Ecto neural progenitor cell (in vitro differentiated cells): ENCODE measurements at places on chromosomes 1 and 21.

GRCh38 chr21:37800456-37801061 lies 115.7 kb downstream of the KCNJ6 start:
- DNase-seq = no peak

DNA sequence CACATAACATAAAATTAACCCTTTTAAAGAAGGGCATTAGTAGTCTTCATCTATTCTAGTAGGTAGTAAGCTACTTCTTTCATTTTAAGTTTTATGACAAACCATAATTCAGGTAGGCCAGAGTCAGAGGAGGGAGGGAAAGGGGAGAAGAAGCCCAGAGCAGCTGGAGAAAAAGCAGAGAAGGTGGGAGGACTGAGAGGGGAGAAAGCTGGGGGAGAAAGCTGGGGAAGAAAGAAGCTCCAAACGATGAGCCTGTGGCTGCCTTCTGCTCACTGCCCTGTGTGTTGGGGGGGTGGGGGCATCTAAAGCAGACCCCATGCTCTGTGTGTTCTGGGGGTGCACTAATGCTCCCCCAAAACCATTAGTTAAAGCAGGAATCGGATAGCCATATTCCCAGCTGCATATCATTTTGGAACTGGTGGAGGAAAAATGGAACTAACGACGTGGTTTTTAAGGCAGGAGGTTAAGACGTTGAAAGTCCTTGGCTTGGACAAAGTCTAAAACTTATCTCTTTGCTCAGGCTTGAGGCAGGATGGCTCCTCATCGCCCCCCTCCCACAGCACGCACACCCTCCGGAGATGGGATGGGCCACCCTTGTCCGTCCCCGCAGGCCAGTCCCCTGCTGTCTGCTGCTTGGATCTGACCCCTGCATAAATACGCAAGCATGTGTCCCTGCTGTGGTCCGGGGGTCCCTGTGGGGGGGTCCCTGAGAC lies 184.2 kb downstream of the DYRK1A start:
- DNase-seq = no peak

GRCh38 chr1:114610546-114611245 lies 29.3 kb upstream of the BCAS2 start:
- DNase-seq = no peak

DNA sequence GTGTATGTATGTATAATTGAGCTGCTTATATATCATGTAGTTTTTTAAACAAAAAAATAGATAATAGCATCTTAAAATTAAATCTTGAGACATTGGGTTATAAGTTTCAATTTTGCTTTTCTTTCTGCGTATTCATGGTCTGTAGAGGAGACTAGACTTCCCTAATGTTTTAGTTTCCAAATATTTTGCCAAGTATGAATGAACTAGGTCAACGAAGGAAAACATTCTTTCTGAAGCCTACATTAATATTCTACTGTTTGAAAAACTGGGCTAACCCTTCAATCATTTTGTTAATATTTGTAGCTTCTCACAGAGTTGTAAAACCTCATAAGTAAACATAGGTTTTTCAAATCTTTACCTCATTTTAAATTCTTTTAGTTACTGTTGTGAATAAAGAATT lies 592.7 kb downstream of the USP25 start:
- no peak for DNase-seq

- no peak for DNase-seq
Observed at GRCh38 chr1:55037733-55038551, 1.4 kb upstream of the PCSK9 start.

DNA sequence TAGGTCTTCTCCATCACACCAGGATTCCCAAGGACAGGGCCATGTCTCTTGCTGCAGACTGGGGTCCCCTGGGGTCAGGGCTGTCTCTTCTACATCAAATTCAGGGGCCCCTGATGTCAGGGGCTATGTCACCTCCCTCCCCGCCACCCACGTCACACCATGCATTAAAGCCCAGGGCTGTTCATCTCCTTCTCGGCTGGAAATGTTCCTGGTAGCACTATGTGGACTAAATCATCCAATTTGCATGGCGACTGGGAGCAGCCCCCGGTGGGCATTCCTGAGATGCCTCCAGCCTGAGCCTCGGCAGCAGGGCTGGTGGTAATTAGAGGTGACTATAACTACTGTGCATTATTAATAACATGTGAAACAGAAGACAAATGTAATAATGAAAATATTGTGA lies 151.7 kb upstream of the HMGB4 start:
- DNase-seq = no peak

- DNase-seq = no peak
Observed at GRCh38 chr1:44077421-44077820, 41.2 kb upstream of the KLF17 start.

GRCh38 chr1:65625528-65625927 lies 167.2 kb upstream of the PDE4B start:
- no peak for DNase-seq

GRCh38 chr1:19456968-19457441 lies 28.3 kb downstream of the CAPZB start:
- no peak for DNase-seq

GRCh38 chr1:21573971-21574465 lies 64.8 kb downstream of the ALPL start:
- DNase-seq = peak; percentile 80

GRCh38 chr1:17732475-17732874 lies 22.7 kb upstream of the ACTL8 start:
- DNase-seq = no peak
